Fibroblast of skin of right biceps (primary cell): ENCODE measurements at places on chromosomes 7 and 10.
A peak's percentile ranks its signal among the peaks of the same experiment; 100 is the strongest.

DNA sequence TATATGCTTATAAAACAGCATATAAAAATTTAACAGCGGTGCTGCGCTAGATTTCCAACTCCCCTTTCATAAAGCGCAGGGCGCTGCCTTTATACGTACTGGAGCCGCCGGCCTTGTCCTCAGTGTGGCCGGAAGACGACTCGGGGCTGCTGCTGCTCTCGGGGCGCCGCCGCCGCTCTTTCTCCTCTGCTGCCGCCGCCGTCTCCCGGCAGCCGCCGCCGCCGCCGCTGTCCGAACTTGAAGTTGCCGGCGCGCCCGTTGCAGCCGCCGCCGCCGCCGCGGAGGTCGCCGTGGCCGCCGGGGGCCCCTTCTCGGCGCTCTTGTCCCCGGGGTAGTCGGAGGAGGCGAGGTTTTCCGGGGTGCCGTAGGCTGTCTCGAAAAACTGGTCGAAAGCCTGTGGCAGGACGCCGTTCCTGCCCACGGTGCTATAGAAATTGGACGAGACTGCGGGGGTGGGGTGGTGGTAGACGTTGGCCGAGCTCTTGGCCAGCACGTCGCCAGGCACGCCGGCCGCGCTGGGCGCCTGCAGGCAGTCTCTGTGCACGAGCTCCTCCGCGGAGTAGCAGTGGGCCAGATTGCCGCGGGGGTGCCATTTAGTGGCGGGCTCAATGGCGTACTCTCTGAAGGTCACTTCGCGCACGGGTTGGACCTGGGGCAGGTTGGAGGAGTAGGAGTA is 557 bp downstream of the HOXA11 start:
- DNase-seq = peak; percentile 58

GRCh38 chr10:110492069-110492822 is 5.5 kb upstream of the DUSP5 start:
- no peak for DNase-seq

DNA sequence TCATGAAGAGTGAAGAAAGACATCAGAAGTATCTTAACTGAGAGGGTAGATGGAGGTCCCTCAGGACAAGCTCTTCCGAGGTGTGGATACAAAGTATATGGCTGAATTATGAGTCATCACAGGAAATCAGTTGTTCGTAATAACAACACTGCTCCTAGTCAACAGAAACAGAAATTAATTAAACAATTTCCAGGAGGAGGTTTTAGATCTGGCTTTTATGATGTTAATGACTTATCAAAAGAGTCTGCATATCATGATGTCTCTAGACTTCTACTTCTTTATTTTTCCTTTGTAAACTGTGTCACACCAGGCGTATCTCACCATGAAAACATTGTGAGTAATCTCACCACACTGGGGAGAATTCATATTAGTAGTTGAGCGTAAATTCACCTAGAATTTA is 31.2 kb downstream of the OSBPL3 start:
- DNase-seq = peak; percentile 14

DNA sequence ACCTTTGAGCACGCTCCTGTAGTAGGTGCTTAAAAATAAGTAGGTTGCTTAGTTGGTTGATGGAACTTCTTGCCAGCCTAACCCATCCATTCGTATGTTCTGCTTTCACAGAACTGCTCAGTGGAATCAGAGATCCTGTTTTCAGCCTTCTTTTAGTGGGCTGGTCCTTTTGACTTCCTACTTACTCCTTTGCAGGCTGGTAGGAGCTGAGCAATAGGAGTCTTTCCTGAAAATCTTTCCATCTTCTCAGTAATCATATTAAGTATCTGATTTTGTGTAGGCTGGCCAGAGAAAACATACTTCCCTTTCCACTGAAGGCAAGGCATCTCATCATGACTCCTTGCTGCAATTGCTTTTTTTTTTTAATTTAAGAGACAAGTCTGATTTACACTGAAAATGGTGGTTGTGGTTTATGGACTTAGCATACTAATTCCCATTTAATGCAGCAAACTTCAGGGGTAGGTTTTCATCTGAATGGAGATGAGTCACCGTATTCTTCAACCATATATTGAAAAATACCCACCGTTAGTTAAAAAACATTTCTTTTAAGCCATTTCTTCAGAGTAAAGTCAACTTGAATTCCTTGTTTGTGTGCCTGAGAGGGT is 208.0 kb downstream of the ZNF365 start:
- DNase-seq = peak; percentile 93

- no peak for DNase-seq
These were observed 291.2 kb downstream of the KIF20B start for GRCh38 chr10:89992575-89992974.
